Nasal cavity respiratory epithelium epithelial cell of viscerocranial mucosa (primary cell): ENCODE measurements at places on chromosomes 2 and 18. TPM values are rescaled to one million over a fixed set of nuclear protein-coding genes. Genes with fewer than 3 reads are reported as not detected.

PDE1A gene
- 0.21 and 0.34 TPM in 2 replicates for total RNA-seq

RNF125 gene
- total RNA-seq = 1.7 and 2.3 TPM in 2 replicates

HOXD1 gene
- not detected in 2 replicates for total RNA-seq

ZNF804A gene
- not detected in 2 replicates for total RNA-seq

GKN2 gene
- total RNA-seq = not detected in 2 replicates

HRH4 gene
- 0.21 and 0.34 TPM in 2 replicates for total RNA-seq

PRKAG3 gene
- not detected in 2 replicates for total RNA-seq

CYS1 gene
- total RNA-seq = under 0.01 and 0.43 TPM in 2 replicates

CCDC178 gene
- 0.34 and 0.43 TPM in 2 replicates for total RNA-seq

CNGA3 gene
- not detected in 2 replicates for total RNA-seq

DSG1 gene
- 0.07 and 4.4 TPM in 2 replicates for total RNA-seq

SERPINB10 gene
- total RNA-seq = under 0.01 and 0.43 TPM in 2 replicates

COL4A3 gene
- 0.07 TPM in 1 of 2 replicates, not detected in the other for total RNA-seq

PLCD4 gene
- total RNA-seq = 0.71 and 1.0 TPM in 2 replicates
